Endothelial cell (in vitro differentiated cells): ENCODE measurements at places on chromosomes 1 and 21.

DNA sequence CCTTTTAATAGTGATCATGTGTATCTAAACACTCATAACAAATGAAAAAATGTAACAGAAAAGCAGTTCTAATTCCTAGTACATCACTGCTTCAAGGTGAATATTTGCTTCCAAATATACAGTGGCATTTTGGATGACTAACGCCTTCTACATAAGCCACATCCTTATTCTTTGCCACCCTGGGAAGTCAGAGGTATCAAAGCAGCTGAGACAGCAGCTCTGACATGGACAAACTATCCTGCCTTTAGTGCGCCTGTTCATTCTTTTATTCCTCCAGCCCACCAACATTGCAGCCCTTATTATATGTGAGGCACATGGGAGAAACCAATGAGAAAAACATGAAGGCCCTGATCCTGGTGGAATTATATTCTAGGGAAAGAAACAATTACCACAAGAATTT, 183.0 kb downstream of the APP start:
- no peak for DNase-seq

GRCh38 chr1:60510162-60510561, 436.6 kb upstream of the C1orf87 start:
- DNase-seq = no peak

- no peak for DNase-seq
Observed at GRCh38 chr1:170520601-170521000, 11.4 kb upstream of the GORAB start.

- DNase-seq = no peak
Observed at GRCh38 chr1:210260096-210260495, 27.5 kb downstream of the SERTAD4 start.

DNA sequence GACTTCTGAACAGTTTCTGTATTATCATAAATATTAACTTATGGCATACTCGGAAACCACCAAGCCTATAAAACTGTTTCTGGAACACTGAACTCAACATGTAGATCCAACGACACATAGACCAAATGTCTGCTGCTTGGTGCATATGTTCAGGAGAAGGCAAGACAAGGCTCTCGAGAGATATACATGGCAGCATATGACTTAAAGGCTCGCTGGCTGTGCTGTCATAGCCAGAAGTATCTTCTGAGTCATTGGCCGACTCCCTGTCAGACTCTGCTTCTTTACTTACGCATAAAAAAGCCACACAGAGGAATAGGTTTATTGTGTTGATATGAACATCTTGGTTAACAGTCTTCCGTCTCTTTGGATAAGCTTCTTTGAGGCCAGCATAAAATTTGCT, 60.6 kb downstream of the LYST start:
- no peak for DNase-seq

- no peak for DNase-seq
Observed at GRCh38 chr1:211667065-211667617, 8.3 kb downstream of the NEK2 start.

DNA sequence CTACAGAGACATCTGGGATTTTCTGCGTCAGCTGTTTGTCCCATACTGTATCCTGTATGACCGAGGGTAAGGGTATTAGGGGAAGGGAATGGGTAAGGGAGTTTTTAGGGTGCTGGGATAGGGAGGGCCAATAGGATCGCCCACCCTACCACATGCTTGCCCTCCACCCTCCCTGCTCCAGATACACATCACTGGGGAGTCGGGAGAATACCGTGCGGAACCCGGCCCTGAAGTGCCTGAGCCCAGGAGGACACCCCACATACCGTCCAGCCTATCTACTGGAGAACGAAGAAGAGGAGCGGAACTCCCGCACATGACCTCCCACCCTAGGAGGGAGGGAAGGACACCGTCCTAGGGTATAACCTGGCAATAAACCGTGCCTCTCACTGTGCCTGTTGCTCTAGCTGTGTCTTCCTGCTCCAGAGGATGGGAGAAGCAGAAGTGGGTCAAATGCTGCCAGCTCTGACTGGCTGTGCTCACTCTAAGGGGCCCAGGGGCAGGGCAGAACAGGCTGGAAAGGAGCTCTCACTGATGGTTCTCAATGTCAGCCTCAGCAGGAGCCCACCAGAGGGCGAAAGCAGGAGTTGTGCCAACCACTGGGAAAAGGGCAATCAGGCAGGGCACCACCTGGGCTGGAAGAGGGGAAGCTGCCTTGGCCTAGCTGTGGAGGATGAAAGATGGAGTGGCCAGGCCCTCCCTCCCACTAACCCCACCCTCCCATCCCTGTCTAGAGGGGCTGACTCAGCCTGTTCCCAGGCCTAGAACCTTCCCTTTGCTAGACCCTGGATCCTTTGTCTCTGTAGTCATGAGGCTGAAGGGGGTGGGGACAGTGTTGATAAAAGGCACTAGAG, 440 bp upstream of the LENEP start:
- DNase-seq = no peak
